Mammary epithelial cell (primary cell): ENCODE measurements at places on chromosomes 16 and 17.

DNA sequence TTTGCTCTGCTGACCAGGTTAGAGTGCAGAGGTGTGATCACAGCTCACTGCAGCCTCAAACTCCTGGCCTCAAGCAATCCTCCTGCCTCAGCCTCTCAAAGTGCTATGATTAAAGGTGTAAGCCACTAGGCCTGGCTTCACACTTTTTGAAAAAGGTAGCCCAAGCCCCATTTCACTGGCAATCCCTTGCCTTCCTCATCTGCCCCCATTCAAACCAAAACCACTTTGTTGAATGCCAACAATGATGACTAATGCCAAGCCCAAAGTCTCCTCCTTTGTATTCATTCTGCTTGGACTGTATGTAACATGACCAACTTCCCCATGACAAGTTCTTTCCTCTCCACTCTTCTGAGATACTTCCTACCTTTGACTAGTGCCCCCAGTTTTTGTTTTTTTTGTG, 33.1 kb downstream of the N4BP1 start:
- DNase-seq = peak; percentile 78

GRCh38 chr16:24801761-24802302, 43.9 kb upstream of the SLC5A11 start:
- DNase-seq = no peak

DNA sequence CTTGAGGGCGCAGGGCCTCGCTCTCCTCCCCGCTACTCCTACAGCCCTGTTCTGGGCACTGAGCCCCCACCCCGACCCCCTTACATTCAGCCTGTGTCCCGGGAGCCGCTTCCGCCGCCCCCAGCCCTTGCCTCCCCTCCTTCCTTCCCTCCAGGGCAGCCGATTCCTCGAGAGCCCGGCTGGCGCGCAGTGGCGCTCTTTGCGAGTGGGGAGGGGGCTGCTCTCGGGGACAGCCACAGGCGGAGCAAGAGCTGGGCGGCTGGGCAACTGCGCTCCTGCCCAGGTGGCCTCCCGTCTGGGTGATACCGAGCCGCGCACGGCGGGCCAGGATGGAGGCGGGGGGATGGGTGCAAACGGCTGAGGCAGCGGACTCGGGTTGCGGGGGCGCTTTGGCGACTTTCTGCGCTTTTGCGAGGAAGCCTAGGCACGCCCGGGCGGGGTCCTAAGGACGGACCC, 1.2 kb downstream of the MMP15 start:
- no peak for DNase-seq

DNA sequence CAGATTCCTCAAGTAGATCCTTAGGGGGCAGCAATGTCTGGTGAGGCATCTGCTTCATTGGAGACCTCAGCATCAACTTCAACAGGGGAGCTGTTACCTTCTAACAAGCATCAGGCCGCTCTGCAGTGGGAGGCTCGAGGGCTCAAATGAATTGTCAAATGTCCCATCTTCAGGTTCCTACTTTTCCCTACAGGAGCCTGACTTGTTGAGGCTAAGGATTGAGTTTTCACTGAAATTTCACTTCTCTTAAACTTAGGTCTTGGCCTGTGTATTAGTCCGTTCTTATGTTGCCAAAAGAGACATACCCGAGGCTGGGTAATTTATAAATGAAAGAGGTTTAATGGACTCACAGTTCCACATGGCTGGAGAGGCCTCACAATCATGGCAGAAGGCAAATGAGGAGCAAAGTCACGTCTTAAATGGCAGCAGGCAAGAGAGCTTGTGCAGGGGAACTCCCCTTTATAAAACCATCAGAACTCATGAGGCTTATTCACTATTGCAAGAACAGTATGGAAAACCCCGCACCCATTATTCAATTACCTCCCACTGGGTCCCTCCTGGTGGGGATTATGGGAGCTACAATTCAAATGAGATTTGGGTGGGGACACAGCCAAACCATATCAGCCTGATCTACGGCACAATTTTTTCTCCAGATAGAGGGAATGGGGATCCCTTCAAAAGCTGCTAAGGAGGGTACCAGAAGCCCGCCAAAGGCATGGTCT, 5.1 kb upstream of the CD300LD start:
- no peak for DNase-seq

- no peak for DNase-seq
These were observed 19.9 kb downstream of the GAS7 start for GRCh38 chr17:10178506-10178991.

DNA sequence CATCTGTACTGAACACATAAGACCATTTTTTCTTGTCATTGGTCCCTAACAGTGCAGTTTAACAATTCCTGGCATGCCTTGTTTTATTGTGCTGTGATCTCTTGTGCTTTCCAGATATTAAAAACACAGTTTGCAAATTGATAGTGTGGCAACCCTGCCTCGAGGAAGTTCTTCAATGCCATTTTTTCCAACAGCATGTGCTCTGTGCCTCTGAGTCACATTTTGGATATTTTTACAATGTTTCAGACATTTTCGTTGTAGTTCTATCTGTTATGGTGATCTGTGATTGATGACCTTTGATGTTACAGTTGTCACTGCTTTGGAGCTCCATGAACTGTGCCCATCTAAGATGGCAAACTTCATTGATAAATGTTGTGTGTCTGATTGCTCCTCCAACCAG, 66.2 kb downstream of the GOSR1 start:
- DNase-seq = no peak

DNA sequence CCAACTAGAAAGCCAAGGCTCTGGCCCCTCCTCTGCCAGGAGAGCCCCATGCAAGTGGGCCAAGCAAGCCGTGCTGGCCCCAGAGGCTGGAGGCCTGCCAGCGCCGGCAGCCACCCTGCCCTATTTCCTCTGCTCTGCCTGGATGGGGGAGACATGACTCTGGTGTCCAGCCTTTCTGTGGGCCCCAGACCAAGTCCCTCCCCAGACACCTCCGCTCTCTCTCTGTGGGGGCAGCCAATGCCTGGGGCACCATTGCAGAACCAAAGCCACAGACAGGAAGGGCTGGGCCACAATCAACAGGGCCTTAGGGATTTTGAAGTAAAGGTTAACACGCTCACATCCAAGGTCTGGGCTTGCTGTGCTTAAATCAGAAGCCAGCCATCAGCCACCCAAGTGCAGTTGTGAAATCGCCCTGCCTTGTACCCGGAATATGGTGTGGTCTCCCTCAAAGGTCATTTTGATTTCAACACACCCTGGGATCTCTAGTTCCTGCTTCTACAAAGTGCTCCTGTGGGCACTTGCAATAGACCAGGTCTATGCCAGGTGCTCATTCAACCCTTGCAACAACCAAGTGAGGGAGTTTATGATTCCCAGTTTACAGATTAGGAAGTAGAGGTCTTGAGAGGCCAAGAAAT, 63.5 kb upstream of the TEX2 start:
- DNase-seq = peak; percentile 77

- DNase-seq = no peak
These were observed 479.5 kb downstream of the TMEM114 start for GRCh38 chr16:8110572-8111514.

DNA sequence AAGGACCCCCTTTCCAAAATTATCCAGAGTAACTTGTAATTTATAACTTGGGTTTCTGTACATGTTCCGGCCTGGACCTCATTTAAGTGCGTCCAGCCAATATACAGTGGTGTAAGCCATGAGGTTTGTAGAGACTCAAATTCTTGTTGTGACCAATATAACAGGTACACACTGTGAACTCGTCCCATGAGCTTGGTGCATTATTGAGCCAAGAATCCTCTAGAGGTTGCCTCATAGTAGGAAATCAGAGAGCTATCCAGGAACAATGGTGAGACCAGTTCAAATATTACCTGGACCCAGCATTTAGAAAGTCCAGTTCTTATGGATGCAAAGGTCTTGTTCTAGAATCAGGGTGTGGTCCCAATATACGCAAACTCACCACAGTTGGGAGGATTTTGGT, 138.2 kb downstream of the NPIPB5 start:
- DNase-seq = no peak

- DNase-seq = no peak
These were observed 186.1 kb downstream of the CBLN1 start for GRCh38 chr16:49095539-49095938.

- DNase-seq = no peak
These were observed 14.1 kb upstream of the SPATA32 start for GRCh38 chr17:45276031-45276430.

DNA sequence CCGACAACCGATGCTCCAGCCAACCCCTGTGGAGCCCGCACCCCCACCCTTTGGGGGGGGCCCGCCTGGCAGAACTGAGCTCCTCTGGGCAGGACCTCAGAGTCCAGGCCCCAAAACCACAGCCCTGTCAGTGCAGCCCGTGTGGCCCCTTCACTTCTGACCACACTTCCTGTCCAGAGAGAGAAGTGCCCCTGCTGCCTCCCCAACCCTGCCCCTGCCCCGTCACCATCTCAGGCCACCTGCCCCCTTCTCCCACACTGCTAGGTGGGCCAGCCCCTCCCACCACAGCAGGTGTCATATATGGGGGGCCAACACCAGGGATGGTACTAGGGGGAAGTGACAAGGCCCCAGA, 17.9 kb downstream of the NGFR start:
- DNase-seq = no peak

- DNase-seq = no peak
These were observed 17.8 kb downstream of the SNN start for GRCh38 chr16:11685844-11686618.

DNA sequence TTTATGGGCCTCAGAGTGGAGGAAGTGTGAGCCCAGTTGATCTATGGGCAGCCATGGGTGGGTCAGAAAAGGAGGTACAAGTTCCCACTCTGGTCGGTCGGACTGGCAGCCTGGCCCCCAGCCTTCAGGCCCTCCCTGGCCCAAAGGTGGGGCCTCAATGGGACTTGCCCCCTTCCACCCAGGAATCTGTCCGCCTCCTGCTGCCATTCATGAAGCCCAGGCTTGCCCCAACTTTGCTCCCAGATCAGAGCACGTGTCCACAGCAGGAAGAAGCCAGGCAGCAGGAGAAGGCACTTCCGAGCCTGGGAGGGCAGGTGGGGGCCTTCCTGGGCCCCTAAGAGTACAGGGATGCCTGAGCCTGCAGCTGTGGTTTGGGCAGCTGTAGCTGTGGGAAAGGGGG, 3.0 kb upstream of the CMTM3 start:
- no peak for DNase-seq

DNA sequence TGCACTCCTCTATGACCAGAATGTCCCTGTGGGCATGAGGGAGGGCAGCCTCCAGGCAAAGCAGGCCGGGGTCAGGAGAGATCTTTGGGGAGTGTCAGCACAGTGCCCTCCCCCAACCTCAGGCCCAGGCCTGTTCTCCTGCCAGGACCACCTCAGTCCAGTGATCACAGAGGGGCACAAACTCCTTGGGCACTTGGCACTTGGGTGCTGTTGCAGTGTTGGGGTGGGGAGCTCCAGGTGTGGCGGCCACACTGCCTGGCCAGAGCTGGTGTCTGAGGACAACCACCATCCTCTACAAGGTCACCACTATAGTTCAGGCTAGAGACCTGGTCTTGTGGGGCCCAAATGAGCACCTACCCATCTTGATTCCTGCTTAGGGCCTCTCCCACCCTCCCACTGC, 37.2 kb downstream of the SMPD3 start:
- DNase-seq = no peak

DNA sequence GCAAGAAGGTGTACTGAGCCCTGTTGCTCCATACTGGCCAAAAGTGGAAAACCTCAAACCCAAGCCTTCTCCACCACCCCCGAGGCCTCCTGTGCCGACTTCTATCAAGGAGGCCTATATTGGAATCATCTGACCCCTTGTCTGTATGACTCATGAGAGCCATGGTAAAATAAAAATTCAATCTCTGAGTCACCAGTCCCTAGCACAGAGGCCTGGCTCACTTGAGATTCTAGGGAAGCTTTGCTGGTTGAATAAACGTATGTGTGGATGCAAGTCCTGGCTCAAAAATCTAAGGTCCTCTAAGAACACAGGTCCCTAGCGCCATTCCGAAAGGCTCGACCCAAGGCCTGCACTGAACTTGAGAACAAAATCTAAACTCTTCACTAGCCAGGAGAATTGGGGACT, 15.0 kb downstream of the NSMCE1 start:
- peak; percentile 85 for DNase-seq

GRCh38 chr16:52912565-52913173, 140.0 kb downstream of the CHD9NB start:
- DNase-seq = peak; percentile 43

- DNase-seq = no peak
These were observed 625 bp downstream of the DVL2 start for GRCh38 chr17:7233701-7234082.

- no peak for DNase-seq
These were observed 91.0 kb downstream of the PGS1 start for GRCh38 chr17:78469443-78469842.

- DNase-seq = no peak
These were observed 66.6 kb downstream of the WSB1 start for GRCh38 chr17:27360507-27360906.

DNA sequence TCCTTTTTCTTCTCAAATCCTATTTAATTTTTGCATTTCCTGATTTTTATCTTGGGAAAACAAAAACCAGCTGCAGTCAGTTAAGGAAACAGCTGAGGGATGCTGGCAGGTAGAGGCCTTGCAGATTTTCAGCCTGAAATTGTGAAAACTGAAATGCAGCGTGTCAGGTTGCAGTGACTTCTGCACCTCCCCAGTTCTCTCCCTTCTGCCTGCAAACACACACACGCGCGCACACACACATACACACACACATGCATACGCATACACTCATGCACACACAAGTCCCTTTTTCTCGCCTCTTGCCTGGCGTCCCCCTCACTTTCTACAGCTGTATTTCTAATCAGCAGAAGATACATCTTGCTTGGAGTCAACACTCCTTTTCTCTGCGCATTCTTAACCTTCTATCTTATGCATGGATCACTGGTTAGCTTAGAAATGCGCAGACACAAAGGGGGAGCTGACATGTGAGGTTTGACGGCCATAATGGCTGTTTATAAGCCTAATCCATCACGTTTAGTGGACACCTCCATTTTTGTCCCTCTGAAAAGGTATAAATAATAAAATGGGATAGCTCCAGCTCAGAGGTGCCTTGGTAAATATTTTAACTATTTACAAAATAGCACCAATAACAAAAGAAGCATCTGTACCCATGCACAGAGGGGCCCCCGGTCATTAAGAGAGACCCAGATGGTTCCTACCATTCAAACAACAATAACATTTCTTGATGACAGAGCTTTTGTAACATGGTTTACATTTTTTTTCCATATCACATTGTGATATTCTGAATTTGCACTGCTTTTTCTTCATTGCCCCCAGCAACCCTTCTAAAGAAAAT, 392.1 kb upstream of the SALL1 start:
- no peak for DNase-seq

- no peak for DNase-seq
These were observed 359.1 kb downstream of the SEC14L1 start for GRCh38 chr17:77499699-77500435.
